ENCODE measurements at places on chromosomes 5 and 9.
A peak's percentile ranks its signal among the peaks of the same experiment; 100 is the strongest.

GRCh38 chr5:130116972-130117371 is 212.7 kb downstream of the CHSY3 start:
- DNase-seq: no peak

DNA sequence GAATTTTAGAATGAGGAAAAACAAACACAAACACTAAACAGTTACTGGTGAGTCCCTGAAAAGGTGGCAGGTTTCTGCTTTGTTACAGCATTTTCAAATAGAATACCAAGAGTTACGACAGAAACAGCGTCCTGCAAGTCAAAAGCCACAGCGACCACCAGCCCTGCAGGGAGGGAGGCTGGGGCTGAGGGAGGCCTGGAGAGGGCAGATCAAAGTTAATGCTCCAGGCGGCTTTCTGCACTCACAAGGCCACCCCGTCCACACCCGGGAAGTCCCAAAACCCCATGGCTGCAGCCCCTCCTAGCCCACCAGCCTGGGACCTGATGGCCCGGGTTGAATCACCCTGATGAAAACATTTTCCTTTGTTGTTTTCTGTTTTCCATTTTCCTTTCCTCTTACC is 29.3 kb downstream of the COL23A1 start:
- DNase-seq: no peak

GRCh38 chr9:135951889-135952663 is 9.1 kb downstream of the UBAC1 start:
- DNase-seq: peak; percentile 62

- no peak for DNase-seq
These were observed 67.0 kb downstream of the HAPLN1 start for GRCh38 chr5:83653669-83654068.

- DNase-seq: no peak
These were observed 1.3 kb upstream of the CARD19 start for GRCh38 chr9:93094658-93095204.

- no peak for DNase-seq
These were observed 34.6 kb upstream of the ARHGAP26 start for GRCh38 chr5:142735323-142736246.

All from fibroblast of mammary gland (primary cell).